Stimulated activated CD8-positive, alpha-beta memory T cell treated with anti-CD3 and anti-CD28 coated beads, Interleukin-2, amount 100 ng/mL, for 1 hour (primary cell): ENCODE measurements at places on chromosomes 1 and 21.

GRCh38 chr1:235397733-235398132, 30.5 kb downstream of the TBCE start:
- DNase-seq, result no peak

DNA sequence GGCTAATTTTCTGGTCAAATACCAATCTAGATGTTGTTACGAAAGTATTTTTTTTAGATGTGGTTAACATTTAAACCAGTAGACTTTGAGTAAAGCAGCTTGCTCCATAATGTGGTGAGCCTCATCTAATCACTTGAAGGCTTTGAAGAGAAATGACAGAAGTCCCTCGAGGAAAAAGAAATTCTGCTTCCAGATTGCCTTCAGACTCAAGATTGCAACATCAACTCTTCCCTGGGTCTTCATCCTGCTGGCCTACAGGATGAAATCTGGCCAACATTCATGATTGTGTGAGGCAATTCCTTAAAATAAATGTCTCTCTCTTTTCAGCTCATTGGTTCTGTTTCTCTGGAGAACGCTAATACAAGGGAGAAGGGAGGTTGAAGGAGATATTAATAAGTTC, 32.5 kb upstream of the SSX2IP start:
- no peak for DNase-seq

GRCh38 chr1:213067352-213067751, 16.3 kb downstream of the RPS6KC1 start:
- DNase-seq, result no peak

GRCh38 chr1:73736125-73736524, 461.9 kb downstream of the LRRIQ3 start:
- DNase-seq, result no peak

DNA sequence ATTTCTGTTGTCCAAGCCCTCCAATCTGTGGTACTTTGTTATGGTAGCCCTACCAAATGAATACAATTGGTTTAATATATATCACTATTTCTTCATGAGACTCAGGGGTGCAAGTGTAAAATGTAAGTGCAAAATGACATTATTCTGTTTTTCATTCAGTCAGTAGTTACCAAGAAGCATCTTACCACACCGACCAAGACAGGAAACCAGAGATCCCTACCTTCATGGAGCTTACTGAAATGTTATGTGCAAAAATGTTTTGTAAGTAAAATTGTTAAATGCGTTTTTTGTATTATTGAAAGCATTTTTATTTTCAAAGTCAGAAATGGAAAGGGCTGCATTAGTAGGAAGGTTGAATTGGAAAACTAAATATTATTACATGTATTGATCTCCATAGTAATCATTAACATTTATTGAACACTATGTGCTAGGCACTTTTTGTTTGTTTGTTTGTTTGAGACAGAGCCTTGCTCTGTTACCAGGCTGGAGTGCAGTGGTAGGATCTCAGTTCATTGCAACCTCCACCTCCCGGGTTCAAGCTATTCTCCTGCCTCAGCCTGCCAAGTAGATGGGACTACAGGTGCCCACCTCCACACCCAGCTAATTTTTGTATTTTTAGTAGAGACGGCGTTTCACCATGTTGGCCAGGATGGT, 166.8 kb downstream of the PTPRC start:
- no peak for DNase-seq

GRCh38 chr1:202333861-202334260, 7.9 kb downstream of the UBE2T start:
- no peak for DNase-seq

DNA sequence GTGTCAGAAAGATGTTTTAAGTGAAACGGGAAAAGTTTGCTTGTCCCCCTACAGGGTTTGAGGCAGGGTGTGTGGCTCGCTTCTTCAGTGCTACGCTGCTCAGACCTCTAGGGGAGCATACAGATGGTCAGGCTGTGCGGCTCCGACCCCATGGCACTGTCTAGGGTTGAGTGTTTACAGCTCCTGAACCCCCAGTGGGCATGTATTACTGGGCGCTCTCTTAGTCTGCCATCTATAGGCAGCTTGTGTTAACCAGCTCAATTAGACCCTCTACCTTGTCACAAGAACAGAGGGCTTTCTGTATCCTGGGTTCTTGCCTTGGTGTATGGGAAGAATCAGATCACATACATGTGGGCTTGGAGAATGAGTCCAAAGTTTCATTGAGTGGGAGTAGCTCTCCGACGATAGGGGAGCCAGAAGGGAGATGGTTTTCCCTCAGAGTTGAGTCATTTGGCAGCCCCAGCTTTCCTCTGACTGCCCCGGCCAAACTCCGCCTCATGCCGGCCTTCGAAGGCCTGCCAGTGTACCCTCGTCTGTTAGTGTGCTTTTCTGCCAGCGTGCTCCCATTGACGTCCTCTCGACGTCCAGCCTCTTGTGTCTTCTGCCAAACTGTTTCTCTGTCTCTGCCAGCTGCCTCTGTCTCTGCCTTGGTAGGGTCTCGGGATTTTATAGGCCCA, 38.6 kb upstream of the ADGRL4 start:
- no peak for DNase-seq

DNA sequence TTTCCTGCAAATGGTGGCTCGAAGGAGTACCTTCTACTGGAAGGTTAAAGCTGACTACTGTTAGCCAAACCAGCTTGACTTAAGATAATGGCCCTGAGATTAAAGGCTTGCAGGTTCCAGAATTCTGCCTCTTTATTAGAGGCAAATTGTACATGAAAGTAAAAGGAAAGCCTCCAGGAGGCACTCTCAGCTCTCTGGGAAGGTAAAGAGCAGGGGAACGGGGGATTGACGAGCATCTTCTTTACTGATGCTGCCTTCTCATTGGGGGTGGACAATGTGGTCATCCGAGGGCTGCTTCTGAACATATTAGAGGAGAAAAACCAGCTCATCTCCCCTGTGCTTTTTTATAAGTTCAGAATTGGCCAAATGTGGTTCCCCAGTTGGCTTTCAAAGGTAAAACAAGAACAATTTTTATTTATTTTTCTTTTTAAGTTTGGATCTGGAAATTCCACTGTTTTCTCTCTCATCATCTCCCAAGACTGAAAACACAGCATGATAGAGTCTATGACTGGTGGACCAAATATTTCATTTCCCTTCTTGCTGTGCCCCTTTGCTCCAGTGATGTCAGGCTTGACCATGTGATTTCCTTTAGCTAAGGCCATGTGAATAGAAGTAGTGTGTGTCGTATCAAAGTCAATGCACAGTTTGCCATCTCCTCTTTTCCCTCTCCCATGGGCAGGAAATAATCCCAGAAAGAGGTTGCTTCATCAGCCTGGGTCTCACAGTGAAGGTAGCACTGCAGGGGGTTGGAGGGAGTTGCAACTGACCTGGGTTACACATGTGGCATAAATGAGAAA, 292.7 kb downstream of the PRDM2 start:
- DNase-seq, result no peak

GRCh38 chr1:10945991-10946509, 66.4 kb upstream of the TARDBP start:
- no peak for DNase-seq
